ENCODE measurements at places on chromosomes 5 and 9.
A peak's percentile ranks its signal among the peaks of the same experiment; 100 is the strongest.

DNA sequence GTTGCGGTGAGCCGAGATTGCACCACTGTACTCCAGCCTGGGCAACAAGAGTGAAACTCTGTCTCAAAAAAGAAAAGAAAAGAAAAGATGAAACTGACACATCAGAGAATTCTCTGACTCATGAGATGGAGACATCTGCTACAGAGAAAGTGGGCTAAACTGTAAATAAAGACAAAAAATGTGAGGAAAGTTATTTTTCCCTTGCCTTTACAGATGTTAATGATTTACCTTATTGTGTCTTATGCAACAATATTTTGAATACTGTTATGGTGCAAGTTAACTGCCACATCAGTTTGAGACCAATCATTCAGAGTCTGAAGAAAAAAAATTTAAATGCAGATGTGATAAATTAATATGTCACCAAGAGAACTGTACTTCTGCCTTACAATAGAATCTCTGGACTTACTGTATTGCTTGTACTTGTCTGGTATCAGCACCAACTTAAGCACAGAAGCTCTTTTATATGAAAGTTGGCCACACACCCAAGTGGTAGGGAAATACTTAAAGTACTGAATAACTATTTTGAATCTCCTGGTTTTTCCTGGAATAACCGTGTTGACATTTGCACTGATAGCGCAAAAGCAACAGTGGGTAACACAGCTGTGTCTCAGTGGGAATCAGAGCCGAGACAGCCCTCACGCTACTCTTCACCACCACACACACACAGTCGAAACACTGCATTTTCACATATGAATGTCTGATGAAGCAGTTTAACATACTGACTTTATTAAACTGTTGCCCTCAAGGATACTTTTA, 169.9 kb downstream of the FANCC start:
- DNase-seq = no peak

DNA sequence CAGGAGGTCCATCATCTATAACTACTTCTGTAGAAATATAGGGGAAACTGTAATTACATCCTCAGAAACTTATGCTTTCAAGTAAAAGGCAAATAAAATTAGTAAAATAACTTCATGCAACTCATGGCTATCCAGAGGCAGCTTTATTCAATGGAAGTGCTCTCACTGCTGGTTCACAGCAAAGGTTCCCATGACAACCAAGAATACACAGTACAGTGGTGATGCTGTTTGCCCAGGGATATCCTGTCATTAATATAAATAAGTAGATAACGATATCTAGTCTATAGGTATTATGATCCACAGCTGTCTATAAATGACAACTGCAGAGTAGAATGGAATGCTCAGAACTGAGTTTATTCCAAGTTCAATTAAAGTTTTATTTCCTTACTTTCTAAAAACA, 390.3 kb downstream of the PDE4D start:
- no peak for DNase-seq

DNA sequence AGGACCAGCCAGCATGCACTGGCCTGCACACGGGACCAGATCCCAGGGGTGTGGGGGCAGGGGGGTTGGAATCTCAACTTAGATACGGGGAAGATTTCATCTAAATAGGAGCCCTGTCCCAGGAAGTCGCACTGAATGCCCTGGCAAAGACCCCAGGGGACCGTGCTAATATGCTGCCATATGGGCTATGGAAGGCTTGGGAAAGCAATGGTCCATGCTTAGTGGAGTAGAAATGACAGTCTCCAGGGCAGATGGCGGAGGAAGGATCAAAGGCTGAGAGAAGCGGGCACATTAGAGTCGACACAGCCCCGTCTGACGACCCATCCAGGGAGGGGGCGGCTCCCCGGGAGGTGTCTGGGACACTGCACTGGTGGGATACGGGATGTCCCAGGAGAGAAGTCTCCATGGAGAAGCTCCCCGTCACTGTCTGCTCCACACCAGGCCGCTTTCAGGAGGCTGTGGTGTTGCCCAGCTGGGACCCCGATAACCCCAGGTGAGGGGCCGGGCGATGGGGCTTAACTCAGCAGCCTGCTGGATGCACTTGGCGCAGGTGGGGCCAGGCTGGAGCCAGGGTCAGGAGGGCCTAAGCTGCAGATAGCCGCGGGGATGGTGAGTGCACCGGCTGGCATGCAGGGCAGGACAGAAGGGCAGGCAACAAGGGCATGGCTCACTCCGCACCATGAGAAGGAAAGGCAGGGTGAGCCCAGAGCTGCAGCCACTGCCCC, 377.7 kb upstream of the IRX1 start:
- DNase-seq = no peak

DNA sequence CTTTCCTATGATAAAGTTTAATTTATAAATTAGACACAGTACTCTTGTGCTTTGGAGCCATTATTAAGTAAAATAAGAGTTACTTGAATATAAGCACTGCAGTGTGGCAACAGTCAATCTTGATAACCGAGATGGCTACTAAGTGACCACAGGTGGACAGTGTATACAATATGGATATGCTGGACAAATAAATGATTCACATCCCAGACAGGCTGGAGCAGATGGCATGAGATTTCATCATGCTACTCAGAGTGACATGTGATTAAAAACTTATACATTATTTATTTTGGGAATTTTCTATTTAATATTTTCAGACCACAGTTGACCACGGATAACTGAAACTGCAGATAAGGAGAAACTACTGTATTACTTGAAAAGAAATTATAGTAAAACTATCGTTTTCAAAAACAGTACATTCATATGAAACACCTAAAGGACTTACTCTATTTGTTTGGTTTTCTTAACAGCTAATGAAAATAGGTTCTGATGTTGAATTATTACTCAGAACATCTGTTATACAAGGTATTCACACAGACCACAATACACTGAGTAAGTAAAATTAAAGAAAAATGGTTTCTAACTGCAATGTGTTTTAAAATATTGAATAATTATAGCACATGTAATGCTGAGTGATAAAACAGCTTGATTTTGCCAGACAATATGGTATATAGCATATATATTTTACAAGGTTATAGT, 16.0 kb downstream of the LYRM7 start:
- no peak for DNase-seq

- DNase-seq = peak; percentile 13
Observed at GRCh38 chr5:156934450-156935211, 28.4 kb downstream of the TIMD4 start.

GRCh38 chr5:66343370-66344071, 199.4 kb downstream of the SREK1 start:
- no peak for DNase-seq

DNA sequence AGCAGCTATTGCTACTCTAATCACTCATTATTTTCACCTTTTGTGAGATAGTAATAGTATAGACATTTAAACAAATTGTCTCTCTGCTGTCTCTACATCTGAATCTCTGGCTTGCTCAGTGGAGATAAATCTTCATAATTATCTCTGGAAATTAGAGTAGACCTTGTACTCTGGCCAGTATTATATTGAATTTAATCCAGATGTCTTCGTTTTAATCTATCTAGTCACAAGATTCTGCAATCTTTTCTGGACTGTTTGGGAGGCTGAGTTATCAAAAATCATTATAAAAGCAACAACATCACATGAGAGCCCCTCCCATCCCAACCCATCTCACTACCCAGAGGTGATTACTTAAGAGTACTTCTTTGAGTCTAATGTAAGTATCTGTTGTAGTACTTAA, 19.0 kb downstream of the ARHGAP26 start:
- no peak for DNase-seq

DNA sequence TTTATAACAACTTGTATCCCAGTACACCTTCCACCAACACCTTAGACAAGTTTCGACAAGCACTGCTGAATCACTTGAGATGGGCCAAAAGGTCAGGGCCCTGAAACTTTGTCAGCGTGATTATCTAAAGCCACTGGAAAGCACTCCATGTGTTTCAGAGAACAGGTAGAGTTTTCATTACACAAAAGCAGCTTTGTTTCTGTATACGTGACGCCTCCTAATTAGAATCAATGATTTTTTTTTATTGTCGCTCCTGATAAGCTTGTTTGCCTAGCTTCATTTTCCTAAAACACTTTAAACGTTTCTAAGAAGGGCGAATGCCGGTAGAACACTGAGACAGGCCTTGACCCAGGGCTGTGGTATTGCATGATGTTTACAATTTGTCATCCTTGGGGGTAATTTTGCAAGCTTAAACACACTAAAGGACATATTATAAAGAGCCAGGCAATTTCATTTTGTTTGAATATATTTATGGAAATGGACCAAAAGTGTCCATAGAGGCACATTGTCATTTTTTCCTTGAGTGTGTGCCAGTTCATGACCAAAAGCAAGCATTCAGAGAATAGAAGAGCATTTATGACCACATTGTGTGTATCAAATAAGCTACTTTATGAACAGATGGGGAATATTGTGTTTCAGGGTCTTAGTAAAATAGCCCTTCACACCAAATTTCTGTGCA, 193.6 kb downstream of the GLIS3 start:
- no peak for DNase-seq

DNA sequence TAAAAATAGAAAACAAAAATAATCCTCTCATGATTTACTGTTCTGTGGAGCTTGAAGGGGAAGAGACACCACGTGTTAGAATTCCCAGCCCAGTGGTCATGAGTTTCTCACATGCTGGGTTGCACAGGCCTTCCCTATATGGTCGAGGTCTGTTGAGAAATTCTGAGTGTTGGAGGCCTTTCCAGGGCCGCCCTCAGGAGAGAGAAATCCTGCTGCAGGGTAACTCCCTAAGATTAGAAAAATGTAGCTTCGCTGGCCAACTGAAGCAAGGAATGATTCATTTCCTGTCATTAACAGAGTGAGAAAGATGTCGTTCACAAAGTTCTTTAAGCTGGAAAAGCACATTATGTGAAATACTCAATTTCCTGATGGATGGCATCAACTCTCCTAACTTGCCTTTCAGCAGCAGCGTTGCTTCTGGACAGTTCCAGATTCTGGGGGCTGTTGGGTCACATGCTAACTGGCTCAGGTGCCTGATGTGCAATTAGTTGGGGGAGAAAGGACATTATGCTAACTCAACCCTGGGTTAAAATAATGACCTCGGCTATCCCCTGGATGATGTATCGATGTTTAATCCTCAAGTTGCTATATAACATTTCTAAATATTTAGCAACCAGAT, 104.8 kb upstream of the CD180 start:
- no peak for DNase-seq
